Upper lobe of right lung (tissue), 1 donor: ENCODE measurements at places on chromosomes 13 and 19.

- no peak for DNase-seq
These were observed 72.9 kb downstream of the FGF14 start for GRCh38 chr13:102328909-102329308.

- DNase-seq, result no peak
These were observed 410.2 kb downstream of the TBC1D4 start for GRCh38 chr13:75071796-75072195.

GRCh38 chr13:49354719-49355118 is 89.1 kb downstream of the CAB39L start:
- DNase-seq, result no peak

GRCh38 chr19:1592024-1592754 is 476 bp downstream of the MBD3 start:
- peak; percentile 94 for DNase-seq

DNA sequence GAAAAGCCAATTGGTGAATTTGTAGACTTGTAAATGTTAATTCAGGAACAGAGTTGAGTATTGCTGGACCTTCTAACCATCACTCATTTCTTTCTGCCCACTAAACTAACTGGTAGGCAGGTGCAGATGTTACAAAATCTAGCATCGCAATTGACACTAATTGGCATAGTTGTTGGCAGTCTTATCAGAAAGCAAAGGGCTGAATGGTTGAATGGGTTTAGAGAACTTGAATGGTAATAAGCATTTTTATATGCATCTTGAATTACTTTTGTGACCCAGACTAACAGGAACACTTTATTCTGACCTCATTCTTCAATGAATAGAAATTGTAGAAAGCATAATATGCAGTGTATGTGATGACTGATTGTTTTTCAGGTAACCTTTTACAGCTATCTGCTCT is 189.1 kb downstream of the GGACT start:
- no peak for DNase-seq

- no peak for DNase-seq
These were observed 128.7 kb downstream of the TSHZ3 start for GRCh38 chr19:31220540-31220939.

DNA sequence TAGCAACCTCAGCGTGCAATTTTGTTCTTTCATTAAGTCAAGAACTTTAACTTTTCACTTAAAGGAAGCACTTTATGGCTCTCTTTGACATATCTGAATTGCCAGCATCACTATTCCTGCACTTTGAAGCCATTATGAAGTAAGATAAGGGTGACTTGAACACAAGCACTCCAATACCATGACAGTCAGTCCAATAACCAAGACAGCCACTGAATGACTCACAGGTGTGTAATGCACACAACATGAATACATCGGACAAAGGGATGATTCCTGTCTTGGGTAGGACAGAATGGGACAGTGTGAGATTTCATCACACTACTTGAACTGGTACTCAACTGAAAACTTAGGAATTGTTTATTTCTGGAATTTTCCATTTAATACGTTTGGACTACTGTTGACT is 233.7 kb upstream of the IPO5 start:
- DNase-seq, result no peak

DNA sequence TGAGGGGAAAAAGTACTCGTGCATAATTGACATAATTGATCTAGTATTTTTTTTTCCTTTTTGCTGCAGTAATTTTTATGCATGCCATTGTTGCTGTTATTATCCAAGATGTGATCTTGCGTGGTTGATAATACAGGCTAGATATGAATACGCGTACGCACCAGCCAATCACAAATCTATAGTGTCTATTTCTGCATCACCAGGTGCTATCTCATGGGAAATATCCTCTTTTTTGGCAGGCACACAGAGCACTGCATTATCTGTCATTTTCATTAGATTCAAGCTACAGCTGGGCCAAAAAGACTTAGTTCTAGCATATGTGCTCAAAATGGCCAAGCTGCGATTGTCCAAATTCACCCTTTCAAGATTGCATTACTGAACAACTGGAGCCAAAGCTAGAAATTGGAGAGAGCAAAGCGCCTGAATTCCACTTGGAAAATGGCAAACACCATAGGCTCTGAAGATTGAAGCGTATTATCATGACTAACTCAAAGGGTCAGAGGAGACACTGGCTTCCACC is 181.1 kb downstream of the TSHZ3 start:
- DNase-seq, result no peak

- DNase-seq, result no peak
These were observed 4.0 kb downstream of the IGFLR1 start for GRCh38 chr19:35738021-35738886.
